Heart left ventricle (tissue), 16 donors: ENCODE measurements at places on chromosomes 1 and 21. TPM values are rescaled to one million over a fixed set of nuclear protein-coding genes. Genes with fewer than 3 reads are reported as not detected.

Gene PMF1
- polyA plus RNA-seq: 122 TPM

- DNase-seq: peak; percentile 52
Measured at GRCh38 chr1:15757575-15758342, 836 bp upstream of the FBLIM1 start.

Gene FCMR
- polyA plus RNA-seq: 0.99 TPM

- DNase-seq: no peak
Measured at GRCh38 chr21:31157756-31158155, 119.5 kb upstream of the KRTAP19-8 start.

Gene ATP6V1G3
- polyA plus RNA-seq: not detected

DNA sequence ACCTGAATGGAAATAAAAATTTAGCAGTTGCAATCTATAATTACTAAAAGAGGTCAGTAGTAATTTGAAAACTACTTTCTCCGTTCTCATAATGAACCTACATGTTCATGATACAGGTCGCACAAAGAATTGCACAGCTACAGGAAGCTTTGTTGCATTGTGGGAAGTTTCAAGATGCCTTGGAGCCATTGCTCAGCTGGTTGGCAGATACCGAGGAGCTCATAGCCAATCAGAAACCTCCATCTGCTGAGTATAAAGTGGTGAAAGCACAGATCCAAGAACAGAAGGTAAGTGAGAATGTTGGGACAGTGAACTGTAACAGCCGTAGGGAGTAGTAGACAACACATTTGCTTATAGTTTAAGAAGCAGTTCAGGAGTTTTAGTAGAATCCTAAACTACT is 68.8 kb upstream of the BMP8A start:
- no peak for DNase-seq

Gene NUDT4B
- polyA plus RNA-seq: not detected

GRCh38 chr1:40664791-40665190 is 691 bp downstream of the RIMS3 start:
- no peak for DNase-seq

DNA sequence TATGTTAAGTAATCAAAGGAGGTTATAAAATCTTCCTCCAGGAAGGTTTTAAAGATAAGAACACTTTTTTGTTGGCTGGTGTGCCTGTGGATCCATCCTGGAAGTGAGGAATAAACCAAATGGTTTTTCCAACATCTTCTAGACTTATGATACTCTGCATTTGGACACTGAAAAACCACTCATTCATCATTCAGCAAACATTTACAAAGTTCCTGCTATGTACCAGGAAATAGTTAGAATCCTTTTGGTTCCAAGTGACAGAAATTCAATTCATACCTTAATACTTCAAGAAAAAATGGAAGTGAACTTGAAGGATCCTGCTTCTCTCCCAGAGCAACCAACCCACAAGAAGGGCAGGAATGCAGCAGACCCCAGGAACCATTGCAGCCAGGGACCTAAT is 39.6 kb upstream of the PIGC start:
- no peak for DNase-seq

GRCh38 chr1:209899948-209900347 is 38.1 kb upstream of the SYT14 start:
- no peak for DNase-seq

Gene GJC2
- 0.78 TPM for polyA plus RNA-seq

- peak; percentile 54 for DNase-seq
Measured at GRCh38 chr1:201268604-201269151, 14.6 kb upstream of the PKP1 start.

Gene ZBTB40
- 4.6 TPM for polyA plus RNA-seq

Gene OR10Z1
- not detected for polyA plus RNA-seq

- DNase-seq: no peak
Measured at GRCh38 chr21:32572574-32573420, 12.5 kb downstream of the TCP10L start.

- no peak for DNase-seq
Measured at GRCh38 chr21:15430023-15430422, 299.8 kb upstream of the USP25 start.

Gene LORICRIN
- not detected for polyA plus RNA-seq

DNA sequence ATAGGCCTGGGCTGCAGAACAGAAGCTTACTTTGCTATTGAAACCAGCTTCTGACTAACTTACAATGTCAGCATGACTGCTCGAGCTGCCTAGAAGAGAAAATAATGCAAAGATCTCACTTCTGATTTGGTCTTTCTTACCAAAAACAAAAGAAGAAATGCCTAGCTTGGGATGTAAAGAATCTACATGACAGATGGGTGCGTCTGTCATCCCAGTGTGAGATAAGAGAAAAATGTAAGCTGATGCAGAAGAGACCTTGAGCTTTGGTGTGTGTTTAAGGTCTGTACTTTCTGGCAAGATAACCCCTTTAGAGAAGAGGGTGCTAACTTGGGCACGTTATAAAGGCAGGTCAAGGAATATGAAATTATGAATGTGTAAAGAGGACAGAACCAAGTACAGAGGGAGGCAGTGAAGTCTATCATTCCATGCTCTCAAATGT is 3.6 kb downstream of the FAM20B start:
- no peak for DNase-seq

DNA sequence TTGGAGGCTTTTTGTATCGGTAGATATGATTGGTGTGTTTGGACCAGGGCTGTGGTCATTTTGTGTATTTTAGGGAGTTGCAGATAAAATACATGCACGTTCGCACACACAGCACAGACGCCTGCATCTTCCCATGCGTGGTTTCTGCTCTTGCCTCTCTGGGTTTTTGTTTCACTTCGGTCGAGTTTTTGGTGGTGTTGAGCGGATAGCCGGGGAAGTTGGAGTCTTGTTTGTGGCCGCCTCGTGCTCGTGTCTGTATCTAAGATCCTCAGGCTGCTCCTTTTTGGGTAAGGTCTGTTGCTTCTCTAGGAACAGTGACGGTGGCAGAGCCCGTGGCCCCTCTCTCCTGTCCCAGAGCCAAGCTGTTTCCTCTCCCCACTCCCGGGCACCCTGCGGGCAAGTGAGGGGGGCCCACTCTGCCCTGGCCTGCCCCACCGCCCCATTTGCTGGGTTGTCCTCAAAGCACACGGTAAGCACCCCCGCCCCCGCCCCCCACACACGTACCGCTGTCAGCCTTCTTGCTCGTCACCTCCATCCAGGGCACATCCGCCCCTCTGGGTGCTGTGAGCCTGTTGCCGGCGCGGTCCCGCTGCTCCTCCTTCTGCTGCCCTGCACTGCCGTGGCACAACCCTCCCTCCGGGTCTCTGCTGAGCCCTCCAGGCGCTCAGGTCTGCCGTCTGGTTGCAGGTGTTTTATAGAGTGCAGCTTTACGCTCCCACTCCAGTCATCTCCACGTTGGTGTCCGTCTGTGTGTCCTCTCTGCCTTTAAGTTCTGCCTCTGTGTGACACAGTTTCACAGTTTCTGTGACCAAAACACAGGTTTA is 51.9 kb downstream of the AGPAT3 start:
- no peak for DNase-seq

Gene CELA3A
- not detected for polyA plus RNA-seq

GRCh38 chr1:6270401-6270800 is 9.5 kb upstream of the GPR153 start:
- no peak for DNase-seq

GRCh38 chr1:37714689-37715088 is 22.4 kb downstream of the CDCA8 start:
- DNase-seq: no peak

- DNase-seq: no peak
Measured at GRCh38 chr1:59071876-59072582, 224.9 kb upstream of the FGGY start.

GRCh38 chr1:107750364-107750959 is 214.5 kb downstream of the VAV3 start:
- DNase-seq: no peak

Gene LRRC3
- 5.8 TPM for polyA plus RNA-seq

DNA sequence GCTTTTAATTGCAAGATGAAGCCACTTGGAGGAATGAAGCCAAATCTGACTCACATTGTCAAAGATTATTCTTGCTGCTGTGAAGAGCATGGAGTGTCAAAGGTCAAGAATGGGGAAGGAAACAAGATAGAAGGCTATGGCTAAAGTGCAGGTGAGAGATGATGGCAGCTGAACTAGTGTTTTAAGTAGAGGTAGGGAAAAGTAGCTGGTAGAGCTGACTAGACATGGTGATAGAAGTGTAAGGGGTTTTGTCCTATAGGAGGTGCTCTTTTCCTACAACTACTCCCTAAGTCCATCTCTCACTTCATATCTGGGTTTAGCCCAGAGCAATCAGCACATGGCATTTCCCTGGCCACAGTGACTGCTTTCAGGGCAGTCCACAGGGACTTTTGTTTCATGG is 11.8 kb downstream of the UBE2T start:
- no peak for DNase-seq

DNA sequence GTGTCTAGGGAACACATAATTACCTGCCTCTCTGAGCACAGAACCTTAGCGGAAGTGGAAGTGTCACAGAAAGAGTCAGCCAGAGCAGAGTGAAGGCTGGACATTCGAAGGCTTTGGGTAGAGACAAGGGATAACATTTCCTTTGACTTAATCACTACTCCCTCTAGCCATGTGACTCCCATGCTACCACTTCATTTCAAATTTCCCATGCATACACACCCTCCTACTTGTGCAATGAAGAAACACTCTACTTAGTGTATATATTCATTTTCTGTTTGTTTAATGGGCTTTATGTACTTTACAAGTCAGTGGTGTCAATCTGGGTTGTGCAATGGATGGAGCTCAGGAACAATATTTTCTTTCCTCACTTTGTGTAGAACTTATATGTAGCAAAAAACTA is 6.9 kb downstream of the ANKRD35 start:
- DNase-seq: no peak

DNA sequence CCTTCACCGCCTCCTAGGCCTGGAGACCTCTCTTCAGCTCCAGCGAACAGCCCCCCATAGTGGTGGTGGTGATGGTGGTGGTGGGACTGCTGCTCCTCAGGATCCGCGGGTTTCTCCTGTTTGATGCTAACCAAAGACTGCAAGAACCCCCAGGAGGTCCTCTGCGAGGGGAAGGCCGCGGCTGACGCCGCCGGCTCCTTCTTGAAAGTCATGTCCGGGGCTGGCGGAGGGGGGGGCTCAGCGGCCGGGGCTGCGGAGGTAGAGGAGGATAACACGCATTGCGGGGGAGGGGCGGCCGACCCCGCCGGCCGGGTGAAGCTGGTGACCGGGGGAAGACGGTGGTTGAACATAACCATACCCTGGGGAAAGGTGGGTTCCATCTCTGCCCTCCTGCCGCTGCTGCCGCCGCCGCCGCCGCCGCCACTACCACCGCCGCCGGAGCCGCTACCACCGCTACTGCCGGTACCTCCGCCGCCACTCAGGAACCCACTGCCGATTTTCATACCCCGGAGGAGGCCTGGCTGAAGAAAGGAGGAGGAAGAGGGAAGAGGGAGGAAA is 554 bp downstream of the ZNF281 start:
- peak; percentile 47 for DNase-seq

Gene CHI3L1
- 0.15 TPM for polyA plus RNA-seq

DNA sequence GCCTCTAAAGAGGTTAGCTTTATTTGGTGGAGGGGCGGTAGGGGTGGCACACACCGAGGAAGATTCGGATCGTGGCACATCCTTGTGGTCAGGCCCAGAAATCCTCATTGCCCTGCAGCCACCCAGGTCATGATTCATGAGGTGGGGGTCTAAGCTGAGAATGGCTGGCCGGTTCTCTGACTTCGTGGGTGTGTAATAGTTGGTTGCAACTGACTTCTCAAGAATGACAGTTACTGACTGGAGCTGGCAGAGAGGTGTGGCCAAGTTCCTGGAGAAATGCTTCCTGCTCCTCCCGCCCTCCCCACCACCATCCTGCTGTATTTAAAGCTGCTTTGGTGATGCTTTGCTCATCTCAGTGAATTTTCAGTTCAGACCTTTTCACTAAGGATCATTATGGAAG is 198.6 kb downstream of the KIF26B start:
- DNase-seq: no peak

GRCh38 chr1:32352831-32353383 is 9.4 kb downstream of the FAM229A start:
- no peak for DNase-seq

Gene SPAG17
- polyA plus RNA-seq: not detected

Gene OLIG1
- polyA plus RNA-seq: not detected

GRCh38 chr1:98556521-98557158 is 104.9 kb upstream of the SNX7 start:
- DNase-seq: no peak

DNA sequence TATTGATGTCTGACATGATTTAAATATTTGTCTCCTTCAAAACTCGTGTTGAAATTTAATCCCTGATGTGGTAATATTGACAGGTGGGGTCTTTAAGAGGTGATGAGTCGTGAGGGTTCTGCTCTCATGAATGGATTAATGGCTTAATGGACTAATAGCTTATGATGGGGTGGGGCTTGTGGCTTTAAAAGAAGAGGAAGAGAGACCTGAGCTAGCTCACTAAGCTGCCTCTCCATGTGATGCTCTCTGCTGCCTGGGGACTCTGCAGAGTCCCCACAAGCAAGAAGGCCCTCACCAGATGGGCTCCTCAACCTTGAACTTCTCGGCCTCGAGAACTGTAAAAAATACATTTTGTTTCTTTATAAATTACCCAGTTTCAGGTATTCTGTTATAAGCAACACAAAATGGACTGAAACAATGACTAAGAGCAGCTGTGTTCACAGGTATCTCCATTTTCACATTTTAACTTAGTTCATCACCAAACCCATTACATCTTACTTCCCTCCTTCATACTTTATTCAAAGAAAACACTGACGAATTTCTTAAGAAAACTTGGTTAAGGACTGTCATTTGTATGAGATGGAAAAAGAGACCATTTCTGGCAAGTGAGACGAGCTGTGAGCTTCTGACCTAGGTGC is 12.1 kb upstream of the AIM2 start:
- DNase-seq: no peak

Gene CPT2
- polyA plus RNA-seq: 19.6 TPM

- DNase-seq: no peak
Measured at GRCh38 chr1:62355095-62355494, 35.9 kb upstream of the KANK4 start.

Gene DNALI1
- polyA plus RNA-seq: 1.9 TPM

Gene NEXN
- polyA plus RNA-seq: 935 TPM

Gene EXTL1
- polyA plus RNA-seq: 1.2 TPM
